ENCODE measurements at places on chromosomes 3 and 15. TPM values are rescaled to one million over a fixed set of nuclear protein-coding genes. Genes with fewer than 3 reads are reported as not detected.

The NXPE3 gene
- 7.7 TPM for polyA plus RNA-seq

The TMEM158 gene
- polyA plus RNA-seq = 5.2 TPM

GRCh38 chr3:40333416-40333815 is 23.9 kb downstream of the EIF1B start:
- DNase-seq = no peak

DNA sequence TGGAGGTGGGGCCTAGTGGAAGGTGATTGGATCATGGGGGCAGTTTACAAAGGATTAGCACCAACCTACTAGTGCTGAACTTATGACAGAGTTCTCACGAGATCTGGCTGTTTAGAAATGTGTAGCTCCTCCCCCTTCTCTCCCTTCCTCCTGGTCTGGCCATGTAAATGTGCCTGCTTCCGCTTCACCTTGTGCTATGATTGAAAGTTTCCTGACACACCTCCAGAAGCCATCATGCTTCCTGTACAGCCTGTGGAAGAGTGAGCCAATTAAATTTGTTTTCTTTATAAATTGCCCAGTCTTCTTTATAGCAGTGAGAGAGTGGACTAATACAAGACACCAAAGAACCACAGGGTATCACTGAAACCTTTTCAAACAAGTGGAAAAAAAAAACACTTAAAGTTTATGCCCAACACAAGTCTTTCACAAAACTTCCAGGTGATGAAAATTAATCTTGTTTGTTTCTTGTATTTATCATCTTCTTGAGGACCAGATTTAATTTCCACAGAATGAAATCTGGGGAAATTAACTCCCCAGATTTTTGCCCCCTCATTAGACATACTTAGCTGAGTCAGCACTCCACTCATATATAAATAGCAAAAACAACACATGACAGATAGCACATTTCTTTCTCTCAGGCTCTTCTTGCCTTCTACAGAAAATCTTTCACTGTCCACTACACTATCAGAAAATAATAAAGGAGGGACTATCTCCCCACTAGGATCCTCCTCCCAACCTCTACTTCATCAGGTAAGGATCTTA is 847.2 kb downstream of the TUSC7 start:
- DNase-seq = no peak

- DNase-seq = peak; percentile 3
Measured at GRCh38 chr15:54388746-54389145, 410.5 kb downstream of the UNC13C start.

- DNase-seq = no peak
Measured at GRCh38 chr3:147008886-147009285, 397.5 kb downstream of the ZIC4 start.

GRCh38 chr3:40841131-40841530 is 316.4 kb downstream of the ZNF621 start:
- no peak for DNase-seq

DNA sequence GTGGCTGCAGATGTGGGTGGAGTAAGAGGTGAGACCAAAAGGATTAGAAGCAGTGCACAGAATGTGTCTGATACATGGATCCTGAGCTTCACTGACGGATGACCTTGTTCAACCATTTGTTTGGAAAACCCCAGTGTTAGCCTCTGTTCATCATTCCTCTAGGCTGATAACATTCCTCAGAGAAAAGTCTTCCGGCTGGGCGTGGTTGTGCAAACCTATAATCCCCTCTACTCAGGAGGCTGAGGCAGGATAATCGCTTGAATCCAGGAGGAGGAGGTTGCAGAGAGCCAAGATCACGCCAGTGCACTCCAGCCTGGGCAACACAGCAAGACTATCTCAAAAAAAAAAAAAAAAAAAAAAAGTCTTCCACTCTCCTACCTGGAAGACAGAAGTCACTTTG is 23.1 kb upstream of the CHD2 start:
- DNase-seq = no peak

- DNase-seq = no peak
Measured at GRCh38 chr3:169327546-169328356, 335.8 kb downstream of the MECOM start.

GRCh38 chr3:119145500-119146167 is at the start of gene TEX55:
Gene TEX55 (plus strand): TSS chr3:119146165. CDS start chr3:119146190, 25 bp downstream.
- DNase-seq = peak; percentile 34
